HT-29 (cell line): ENCODE measurements at places on chromosomes 16 and 17. TPM values are rescaled to one million over a fixed set of nuclear protein-coding genes. Genes with fewer than 3 reads are reported as not detected.

TAC4 gene
- total RNA-seq, result not detected in 2 replicates

KIF2B gene
- not detected in 2 replicates for total RNA-seq

KRT15 gene
- total RNA-seq, result 14.1 and 15.9 TPM in 2 replicates

KRTAP3-2 gene
- total RNA-seq, result not detected in 2 replicates

BCO1 gene
- total RNA-seq, result 0.60 and 0.79 TPM in 2 replicates

EIF5A gene
- 915 and 962 TPM in 2 replicates for total RNA-seq

ZPBP2 gene
- total RNA-seq, result not detected in 2 replicates

DNAH9 gene
- 0.03 TPM in 1 of 2 replicates, not detected in the other for total RNA-seq

TNFSF13 gene
- total RNA-seq, result 15.6 and 19.1 TPM in 2 replicates

OR1F1 gene
- not detected in 2 replicates for total RNA-seq

DNAI2 gene
- total RNA-seq, result not detected in 2 replicates

DNAJA2 gene
- 35.4 and 36.5 TPM in 2 replicates for total RNA-seq

GJD3 gene
- total RNA-seq, result not detected in 2 replicates
